ENCODE measurements at places on chromosomes 12 and 14.
A peak's percentile ranks its signal among the peaks of the same experiment; 100 is the strongest.

- DNase-seq, result no peak
Measured at GRCh38 chr14:96090441-96091148, 51.4 kb downstream of the C14orf132 start.

DNA sequence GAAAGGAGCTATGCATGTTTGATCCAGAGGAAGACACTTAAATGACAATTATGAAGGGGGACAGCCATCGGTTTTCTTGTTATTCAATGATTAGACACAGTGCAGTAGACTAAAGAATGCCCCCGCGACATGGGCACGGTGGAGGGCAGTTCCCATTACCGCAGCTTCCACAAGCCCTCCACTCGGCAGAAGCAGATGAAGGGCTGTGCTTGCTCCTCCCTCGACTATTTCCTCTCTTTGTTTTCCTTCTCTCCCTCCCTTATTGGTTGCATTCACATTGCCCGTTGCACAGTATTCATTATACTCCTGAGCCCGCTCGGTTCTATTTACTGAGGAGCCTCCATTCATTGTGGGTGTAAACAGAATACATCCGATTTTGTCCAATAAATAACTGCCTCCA lies 138.8 kb upstream of the RASSF8 start:
- DNase-seq, result no peak

DNA sequence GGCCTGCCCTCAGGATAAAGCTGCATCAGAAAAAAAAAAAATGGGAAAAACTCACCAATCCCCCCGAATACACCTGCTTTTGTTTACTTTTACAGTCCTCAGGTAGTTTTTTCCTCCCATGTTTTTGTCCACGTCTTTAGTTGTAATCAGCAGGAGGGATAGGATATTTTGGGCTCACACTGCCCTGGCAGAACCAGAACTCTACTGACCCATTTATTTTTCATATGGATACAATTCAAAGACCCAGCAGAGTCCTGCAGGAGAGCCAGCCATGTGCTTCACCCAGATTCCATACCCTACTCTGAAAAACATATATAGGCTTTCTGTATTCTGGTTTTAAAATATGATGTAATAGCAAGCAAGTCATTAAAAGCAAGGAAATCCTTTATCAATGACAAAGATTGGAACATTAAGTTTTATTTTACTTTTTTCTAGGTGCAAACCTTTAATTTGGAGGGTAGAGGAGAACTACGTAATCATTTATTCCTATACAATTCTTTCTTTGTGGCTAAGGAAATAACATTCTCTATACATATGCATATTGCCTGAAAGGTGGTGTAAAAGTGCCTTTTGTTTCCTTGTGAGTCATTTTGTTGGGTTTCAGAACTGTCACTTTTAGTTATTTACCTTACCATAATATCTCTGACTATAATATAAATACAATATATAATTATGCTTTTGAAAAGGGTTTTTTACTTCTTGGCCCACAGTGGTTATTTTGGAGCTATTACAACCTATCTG lies 19.1 kb downstream of the DACT1 start:
- DNase-seq, result no peak

GRCh38 chr12:55927588-55928502 lies at the start of gene PYM1:
Gene PYM1, minus strand, starts transcription at chr12:55927894. Its CDS starts 133 bp downstream, at chr12:55927761.
- DNase-seq, result peak; percentile 45

GRCh38 chr12:120649442-120650232 lies 9.2 kb downstream of the CABP1 start:
- no peak for DNase-seq

- DNase-seq, result no peak
Measured at GRCh38 chr14:75626863-75627262, 33.8 kb downstream of the ERG28 start.
